ENCODE measurements at places on chromosomes 4 and X.
A peak's percentile ranks its signal among the peaks of the same experiment; 100 is the strongest.

- no peak for DNase-seq
These were observed 2.6 kb downstream of the MCUB start for GRCh38 chr4:109562457-109563239.

- DNase-seq: no peak
These were observed 88.1 kb downstream of the RPA4 start for GRCh38 chrX:96971812-96972211.

- no peak for DNase-seq
These were observed 30.1 kb upstream of the GPRIN3 start for GRCh38 chr4:89337681-89338080.

GRCh38 chr4:38164346-38164745 is 204.1 kb downstream of the PTTG2 start:
- DNase-seq: no peak

GRCh38 chr4:43410636-43411035 is 518.1 kb downstream of the GRXCR1 start:
- DNase-seq: no peak

- DNase-seq: no peak
These were observed 56.1 kb upstream of the HELT start for GRCh38 chr4:184962125-184962638.

DNA sequence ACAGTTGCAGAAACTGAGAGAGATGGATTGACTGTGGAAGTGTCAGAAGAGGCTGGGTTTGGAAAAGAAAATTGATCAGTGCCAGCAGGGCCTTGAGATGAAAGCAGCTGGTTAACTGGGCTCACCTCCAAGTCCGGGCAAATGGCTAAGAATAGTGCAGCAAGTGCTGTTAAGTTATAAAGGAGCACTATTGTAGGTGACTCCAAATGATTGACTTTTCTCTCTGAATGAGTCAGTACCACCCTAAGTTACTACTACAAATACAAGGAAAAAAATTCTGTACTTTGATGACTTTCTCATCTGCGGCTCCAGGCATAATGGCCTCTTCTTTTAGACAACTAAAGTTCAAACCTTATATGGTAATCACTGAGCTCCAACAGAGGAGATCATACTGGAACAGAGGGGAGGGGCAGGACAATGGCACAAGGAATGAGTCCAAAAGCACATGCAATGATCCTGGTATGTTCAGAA is 733.4 kb upstream of the INTU start:
- DNase-seq: no peak

DNA sequence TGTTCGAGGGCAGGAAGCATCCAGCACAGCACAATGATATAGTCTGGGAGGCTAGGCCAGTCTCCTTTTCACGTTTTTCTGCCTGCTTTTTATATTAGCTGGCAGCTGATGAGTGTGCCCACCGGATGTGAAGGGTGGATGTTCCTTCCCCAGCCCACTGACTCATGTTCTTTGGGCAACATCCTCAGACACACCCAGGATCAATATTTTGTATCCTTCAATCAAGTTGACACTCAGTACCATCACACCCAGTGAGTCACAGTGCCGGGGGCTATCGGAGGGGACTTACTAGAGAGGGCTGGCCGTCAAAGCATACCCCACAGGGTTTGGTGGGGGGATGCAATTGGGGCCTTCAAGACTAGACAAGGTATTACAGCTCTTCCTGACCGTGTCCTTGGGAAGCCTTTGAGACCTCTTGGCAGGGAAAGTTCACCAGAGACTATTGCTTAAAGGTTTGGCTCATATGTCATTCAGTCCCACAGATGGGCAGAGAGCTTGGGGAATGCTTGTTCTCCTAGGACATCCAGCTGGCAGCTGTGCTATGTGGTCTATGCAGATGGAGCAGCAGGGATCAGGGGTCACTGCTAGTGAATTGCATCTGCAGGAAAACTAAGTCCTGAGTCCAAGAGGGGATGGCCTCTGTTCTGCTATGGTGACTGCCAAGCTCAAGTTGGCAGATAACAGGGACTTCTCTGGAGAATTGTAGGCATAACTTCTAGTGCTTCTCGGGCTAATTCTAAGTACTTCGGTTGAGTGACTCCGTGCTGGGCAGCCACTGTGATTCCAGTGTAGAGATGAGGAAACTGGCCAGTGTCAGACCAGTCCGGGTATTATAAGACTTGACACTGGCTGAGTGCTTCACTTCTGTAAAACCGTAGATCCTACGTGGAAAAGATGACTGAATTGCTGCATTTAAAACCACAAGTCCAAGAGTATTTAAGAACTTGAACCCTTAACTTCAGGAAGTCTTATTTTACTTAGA is 12.9 kb upstream of the WDR1 start:
- no peak for DNase-seq

GRCh38 chr4:44996276-44996845 is 270.0 kb upstream of the GNPDA2 start:
- DNase-seq: no peak

DNA sequence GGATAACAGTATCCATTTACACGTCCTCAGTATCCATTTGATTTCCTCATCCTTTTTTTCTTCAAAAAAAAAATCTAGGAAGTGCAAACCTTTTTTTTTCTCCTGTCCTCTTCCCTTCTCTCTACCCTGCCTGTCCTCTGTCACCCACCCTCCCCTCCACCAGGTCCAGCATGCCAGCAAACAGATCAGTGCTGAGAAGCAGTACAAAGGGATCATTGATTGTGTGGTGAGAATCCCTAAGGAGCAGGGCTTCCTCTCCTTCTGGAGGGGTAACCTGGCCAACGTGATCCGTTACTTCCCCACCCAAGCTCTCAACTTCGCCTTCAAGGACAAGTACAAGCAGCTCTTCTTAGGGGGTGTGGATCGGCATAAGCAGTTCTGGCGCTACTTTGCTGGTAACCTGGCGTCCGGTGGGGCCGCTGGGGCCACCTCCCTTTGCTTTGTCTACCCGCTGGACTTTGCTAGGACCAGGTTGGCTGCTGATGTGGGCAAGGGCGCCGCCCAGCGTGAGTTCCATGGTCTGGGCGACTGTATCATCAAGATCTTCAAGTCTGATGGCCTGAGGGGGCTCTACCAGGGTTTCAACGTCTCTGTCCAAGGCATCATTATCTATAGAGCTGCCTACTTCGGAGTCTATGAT is 1.7 kb downstream of the SLC25A4 start:
- DNase-seq: no peak

DNA sequence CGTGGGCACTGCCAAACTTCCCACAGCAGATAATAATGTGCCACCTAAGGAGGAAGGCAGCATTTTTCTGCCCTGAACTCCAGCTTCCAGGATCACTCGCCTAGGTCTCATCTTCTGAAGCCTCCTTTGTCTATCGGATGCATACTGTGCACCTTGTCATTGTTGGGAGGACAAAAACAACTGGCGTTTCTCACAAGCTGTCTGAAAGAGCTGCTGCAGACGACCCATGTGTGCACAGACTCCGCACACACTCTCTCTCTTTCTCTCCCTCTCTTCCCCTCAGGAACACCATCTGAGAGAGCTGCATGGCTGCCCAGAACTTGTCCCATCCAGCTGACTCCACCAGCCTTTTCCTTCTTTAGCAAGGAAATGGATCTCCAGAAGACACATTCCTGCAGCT is 83.0 kb downstream of the MAML3 start:
- no peak for DNase-seq

DNA sequence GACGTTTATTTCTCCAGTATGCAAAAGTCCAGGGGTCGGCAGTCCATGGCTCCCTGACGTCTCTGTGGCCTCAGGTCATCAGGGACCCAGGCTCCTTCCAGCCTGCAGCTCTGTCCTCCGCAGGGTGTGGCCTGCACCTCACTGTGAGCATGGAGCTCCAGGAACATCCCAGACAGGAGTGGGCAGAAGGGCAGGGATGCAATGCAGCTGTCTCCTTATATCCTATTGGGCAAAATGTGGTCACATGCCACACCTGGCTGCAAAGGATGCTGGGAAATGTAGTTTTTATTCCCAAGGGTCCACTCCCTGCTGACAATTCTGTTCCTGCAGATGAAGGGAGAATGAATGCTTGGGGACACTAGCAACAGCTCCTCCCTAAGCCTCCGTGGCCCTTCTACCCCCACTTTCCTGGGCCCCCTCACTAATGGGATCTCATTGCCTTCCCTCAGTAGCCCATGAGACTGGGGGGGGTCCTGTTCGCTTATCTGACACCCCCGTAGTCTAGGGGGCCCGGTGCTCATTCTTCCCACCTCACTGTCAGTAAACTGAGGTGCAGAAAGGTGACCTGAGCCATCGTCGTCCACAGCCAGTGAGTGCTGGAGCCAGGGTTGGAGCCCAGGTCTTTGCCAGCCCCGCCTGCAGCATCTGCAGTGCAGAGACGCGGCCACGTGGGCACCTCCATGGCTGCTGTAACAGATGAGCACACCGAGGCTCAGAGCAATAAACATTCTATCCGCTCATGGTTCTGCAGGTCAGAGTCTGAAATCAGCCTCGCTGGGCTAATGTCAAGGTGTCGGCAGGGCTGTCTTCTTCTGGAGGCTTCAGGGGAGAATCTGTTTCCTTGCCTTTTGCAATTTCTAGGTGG is 5.9 kb upstream of the GRPEL1 start:
- DNase-seq: peak; percentile 24

- no peak for DNase-seq
These were observed 1163.5 kb downstream of the ARAP2 start for GRCh38 chr4:35080799-35081198.

DNA sequence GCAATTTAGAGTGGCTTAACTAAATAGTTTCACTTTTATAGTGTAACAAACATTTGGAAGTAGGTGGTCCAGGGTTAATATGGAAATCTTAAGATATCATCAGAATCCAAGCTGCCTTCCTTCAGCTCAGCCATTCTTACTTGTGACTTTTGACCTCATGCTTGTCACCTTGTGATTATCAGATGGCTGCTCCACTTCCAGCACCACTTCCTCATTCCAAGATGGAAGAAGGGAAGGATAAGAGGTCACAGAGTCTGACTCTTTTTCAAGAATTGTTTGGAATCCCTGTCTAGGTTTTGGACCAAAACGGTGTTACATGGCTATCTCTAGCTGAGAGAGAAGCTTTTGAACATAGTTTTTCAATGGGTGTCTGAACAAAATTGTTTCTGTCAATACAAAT is 39.9 kb downstream of the MTTP start:
- DNase-seq: peak; percentile 1

- DNase-seq: no peak
These were observed 22.9 kb downstream of the FAT1 start for GRCh38 chr4:186700746-186701145.

- no peak for DNase-seq
These were observed 247.2 kb downstream of the PALLD start for GRCh38 chr4:168744021-168744420.

DNA sequence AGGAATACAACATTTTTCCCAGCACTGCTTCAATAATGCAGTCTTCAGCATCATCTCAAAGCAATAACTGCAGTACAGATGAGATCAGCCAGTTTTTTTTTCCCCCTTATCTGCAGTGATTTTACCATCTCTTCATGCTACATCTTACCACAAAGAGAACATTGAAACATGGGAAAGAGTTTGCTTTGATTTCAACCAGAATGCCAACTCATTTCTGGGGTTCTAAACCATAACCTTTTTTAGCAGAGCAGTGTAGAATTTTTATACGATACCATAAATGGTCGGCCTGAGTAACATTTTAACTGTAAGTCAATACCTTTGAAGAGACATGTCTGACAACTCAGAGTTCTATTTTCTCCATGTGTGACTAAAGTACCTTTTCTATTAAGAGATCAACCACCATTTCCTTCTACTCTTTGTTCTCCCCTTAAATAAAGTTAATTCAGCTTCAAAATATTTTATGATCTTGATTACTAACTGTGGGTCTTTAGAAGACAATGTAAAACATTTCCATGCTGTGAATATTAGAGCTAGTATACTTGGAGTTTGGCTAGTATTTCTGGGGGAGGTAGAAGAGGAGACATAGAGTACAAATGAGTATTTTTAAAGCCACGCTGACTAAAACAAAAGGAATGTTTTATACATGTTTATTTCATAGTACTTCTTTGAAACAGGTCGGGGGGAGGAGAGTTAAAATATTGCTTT is 69.1 kb downstream of the TET2 start:
- no peak for DNase-seq

DNA sequence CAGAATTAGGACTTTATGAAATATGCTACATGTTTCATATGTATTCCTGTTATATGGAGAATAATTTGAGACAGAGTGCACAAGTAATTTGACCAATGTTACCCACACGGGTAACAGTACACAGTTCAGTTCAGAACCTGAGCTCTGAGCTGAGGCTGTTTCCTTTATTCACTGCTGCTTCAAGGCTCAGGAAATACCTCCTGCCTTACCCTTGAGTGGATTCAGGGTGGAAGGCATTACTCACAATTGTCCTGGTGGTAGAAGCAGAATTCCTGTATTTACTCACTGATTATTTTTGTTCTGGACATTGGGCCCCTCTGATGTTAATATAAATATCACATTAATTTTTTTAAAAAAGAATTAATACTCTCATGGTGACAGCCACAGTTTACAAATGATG is 73.5 kb upstream of the CAMK2D start:
- no peak for DNase-seq

- DNase-seq: no peak
These were observed 7.5 kb upstream of the RUFY3 start for GRCh38 chr4:70714079-70714887.

GRCh38 chr4:138241281-138242075 is 671 bp downstream of the SLC7A11 start:
- DNase-seq: no peak

- DNase-seq: no peak
These were observed 150.4 kb downstream of the SOWAHB start for GRCh38 chr4:76747563-76747962.

GRCh38 chr4:186104114-186104889 is at the start of gene FAM149A:
Gene FAM149A, plus strand, starts transcription at chr4:186104704.
- DNase-seq: no peak

GRCh38 chr4:47836641-47837093 is 1.2 kb downstream of the CORIN start:
- peak; percentile 53 for DNase-seq

GRCh38 chr4:3310301-3311094 is 17.7 kb downstream of the RGS12 start:
- DNase-seq: no peak

- no peak for DNase-seq
These were observed 95.4 kb upstream of the GPR50 start for GRCh38 chrX:151081016-151081415.

- DNase-seq: no peak
These were observed 67.3 kb downstream of the GLUD2 start for GRCh38 chrX:121114691-121115090.
